GM06990 (cell line): ENCODE measurements at places on chromosomes 13 and 19.

DNA sequence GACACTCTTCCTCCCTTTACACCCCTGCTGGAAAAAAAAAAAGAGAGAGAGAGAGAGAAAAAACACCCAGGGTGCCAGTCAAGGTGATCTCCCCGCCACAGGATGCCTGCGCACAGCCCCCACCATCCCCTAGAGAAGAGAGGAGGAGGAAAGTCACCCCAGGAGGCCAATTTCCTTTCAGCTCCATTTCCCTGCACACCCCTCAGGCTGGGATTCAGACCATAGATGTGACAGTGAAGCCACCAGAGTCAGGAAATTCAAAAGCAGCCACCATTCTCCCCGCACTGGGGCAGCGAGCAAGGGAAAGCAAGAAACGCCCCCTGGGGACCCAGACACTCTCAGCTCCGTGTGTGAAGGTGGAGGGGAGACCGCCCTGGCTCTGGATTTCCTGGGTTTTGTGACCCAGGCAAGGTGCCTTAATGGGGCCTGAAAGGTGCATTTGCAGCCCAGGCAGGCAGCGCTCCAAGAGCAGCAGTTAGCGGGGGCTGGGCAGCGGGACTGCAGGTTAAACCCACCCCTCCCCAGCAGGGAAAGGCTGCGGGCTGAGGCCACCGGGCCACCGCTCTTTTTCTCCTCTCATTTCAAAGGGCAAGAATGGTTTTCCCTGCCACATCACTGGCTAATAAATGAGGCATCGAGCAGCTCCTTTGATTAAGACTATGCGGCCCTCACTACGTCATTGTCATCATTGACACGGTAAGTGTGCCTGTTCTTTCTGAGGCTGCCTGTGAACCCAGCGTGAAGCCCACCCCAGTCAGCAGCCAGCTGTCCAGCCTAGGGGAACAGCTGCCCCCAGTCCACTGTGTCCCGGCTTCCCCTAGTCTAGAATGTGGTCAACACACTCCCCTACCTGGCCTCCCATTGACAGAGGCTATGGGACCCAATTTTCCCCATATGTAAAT, 83.8 kb upstream of the TM9SF2 start:
- DNase-seq, result no peak

DNA sequence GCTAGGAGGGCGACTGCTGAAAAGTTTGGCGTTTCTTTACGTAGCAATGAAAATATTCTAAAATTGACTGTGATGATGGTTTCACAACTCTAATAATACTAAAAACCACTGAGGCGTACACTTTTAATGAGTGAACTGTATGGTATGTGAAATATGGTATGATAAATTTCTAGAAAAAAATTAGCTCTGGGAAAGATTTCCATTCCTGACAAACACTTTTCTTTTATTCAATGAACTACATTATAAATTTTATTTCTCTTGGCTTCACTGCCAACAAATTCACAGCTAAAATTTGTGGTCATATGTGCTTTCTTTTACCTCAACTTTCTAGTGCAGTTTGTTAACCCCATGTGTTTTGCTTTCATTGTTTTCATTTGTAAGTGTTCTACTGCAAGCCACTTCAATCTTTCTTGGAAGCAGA, 11.1 kb downstream of the ZC3H13 start:
- DNase-seq, result peak; percentile 40

- DNase-seq, result peak; percentile 11
Observed at GRCh38 chr19:3684817-3685410, 15.4 kb downstream of the PIP5K1C start.

- no peak for DNase-seq
Observed at GRCh38 chr13:65656740-65657329, 1573.3 kb downstream of the PCDH9 start.

DNA sequence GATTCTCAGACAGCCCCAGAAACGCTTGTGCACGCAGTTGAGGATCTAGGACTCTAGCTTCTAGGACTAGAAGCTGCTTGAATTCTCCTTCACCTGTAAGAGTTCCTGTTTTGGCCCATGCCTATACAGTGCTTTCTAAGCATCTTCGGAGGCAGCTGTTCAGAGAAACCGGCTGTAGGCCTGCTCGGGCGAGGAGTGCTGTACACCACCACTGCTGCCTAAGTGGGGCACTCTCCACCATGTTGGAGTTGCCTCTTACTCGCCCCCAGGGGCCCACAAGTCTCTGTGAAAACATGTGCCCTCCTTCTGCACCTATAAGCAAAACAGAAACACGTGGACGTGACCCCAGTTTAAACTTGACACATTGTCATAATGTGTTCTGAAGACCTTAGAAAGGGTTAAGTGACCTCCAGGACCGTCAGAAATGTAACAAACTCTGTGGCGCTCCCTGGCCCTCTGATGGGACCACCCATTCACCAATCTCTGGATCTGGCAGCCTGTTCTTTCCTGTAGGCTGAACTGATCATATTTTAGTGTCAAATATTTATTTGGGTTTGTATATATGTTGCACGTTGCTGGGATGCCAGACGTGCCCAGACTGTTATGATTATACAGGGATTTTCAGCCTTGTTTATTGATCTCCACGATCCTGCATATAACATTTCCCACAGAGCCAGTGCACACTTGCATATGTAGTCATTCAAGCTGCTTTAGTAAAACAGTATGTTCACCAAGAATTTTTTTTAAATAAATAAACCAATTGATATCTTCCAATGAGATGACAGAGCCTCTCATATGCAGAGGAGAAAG, 60.8 kb downstream of the C13orf42 start:
- no peak for DNase-seq

DNA sequence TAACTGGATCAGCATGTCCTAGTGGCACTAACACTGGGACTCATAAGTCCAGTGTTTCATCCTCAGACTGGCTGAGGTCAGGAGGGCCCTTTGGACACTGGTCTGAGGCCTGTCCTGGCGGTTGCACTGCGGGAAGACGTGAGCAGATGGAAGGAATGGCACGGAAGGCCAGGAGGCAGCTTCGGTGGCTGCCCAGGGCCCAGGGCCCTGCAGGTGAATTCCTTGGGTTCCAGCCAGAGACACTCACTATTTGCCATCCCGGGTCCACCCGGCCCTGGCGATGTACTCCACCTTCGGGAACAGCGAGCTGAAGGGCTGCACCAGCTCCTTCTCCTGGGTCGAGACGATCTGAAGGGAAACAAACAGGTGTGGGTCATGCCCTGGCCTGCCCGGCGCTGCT, 26.3 kb downstream of the DPP9 start:
- no peak for DNase-seq

DNA sequence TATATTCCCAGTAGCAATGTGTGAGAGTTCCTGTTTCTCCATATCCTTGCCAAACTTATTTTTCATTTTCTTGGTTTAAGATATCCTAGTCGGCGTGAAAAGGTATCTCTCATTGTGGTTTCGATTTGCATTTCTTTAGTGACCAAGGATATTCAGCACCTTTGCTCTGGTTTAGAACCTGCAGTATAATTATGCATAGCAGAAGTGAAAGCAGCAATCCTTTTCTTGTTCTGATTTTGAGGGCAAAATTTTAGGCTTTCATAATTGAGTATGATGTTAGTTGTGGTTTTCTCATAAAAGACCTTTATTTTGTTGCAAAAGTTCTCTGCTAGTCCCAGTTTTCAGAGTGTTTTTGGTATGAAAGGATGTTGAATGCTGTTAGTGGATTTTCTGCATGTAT, 491.0 kb downstream of the FGF9 start:
- peak; percentile 77 for DNase-seq

GRCh38 chr19:41323430-41324125, 13.6 kb downstream of the CCDC97 start:
- no peak for DNase-seq

- DNase-seq, result peak; percentile 48
Observed at GRCh38 chr19:45468159-45468651, 409 bp downstream of the FOSB start.

DNA sequence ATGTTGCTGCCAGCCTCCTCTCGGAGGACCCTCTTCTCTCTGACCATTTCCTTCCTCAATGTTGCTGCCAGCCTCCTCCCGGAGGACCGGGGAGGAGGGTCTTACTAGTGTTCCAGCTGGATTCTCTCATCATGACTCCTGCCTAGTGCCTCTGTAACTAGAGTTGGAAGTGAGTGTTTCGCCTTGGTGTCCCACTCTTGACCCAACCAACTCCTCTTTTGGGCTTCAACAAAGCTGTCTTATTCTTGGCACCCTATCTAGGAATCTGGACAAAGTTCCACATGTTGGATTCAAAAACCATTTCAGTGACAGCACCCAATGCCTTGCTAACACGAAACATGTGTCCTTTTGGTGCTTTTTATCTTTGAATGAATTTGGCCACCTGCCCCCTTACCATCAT, 165.4 kb downstream of the GPC5 start:
- DNase-seq, result no peak

GRCh38 chr19:48479686-48480085, 10.5 kb downstream of the CYTH2 start:
- no peak for DNase-seq

- peak; percentile 22 for DNase-seq
Observed at GRCh38 chr19:2047449-2048103, 3.5 kb downstream of the MKNK2 start.

GRCh38 chr19:17931532-17932191, 1.2 kb upstream of the CCDC124 start:
- no peak for DNase-seq

DNA sequence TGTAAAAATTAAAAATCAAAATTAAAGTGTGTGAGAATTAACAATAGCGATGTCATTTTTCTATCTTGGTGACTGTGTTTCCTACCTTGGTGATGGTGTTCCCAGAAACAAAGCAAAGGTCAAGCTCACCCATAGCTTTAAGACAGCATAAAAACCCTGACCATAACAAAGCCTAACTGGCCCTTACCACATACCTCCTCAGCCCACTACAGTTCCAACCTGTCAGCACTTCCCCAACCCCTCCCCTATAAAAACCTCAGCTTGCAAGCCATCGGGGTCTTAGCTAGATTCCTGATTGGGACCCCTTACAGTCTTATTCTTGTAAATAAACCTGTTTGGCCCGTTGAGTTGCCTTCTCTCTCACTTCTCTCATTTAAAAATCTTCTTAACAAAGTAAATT, 484.4 kb upstream of the PCDH20 start:
- no peak for DNase-seq

DNA sequence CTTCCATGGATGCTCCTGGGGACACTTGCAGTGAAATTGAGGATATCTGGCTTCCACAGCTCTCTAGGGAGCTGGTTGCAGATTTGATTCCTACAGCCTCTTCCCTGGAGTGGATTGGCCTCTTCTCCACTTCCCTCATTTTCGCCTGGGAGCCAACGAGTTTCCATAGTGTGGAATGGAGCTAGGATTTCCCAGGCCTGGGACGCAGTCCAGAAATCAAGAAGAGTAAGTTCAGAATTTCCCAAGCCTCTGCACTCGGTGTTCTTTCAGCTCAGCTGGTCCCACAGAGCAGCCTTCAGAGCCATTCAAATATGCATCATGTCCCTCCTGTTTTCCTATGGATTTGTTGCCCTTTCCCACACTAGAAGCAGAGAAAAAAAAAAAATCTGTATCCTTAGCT, 68.2 kb downstream of the RAP2A start:
- DNase-seq, result no peak

GRCh38 chr19:18529782-18530181, 7.9 kb upstream of the ELL start:
- no peak for DNase-seq

DNA sequence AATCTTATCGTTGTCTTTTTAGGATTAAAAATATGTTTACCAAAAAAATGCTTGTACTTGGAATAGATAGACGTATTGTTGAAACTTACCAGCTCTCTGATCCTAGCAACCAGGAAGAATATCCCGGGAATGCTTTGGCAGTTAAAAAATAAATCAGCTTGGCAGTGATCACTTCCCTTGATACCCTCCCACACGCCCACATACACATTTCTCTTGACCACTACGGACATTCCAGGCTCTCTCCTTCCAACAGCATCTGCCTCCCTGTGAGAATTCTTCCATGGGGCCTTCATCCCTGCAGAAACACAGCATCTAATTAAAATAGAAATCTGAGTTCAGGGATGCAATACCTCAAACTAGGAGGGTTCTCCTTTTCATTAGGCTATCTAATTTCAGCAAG, 57.9 kb downstream of the THSD1 start:
- no peak for DNase-seq

GRCh38 chr19:10379880-10380312, 476 bp downstream of the TYK2 start:
- no peak for DNase-seq

GRCh38 chr13:94335761-94336526, 143.5 kb downstream of the DCT start:
- no peak for DNase-seq

DNA sequence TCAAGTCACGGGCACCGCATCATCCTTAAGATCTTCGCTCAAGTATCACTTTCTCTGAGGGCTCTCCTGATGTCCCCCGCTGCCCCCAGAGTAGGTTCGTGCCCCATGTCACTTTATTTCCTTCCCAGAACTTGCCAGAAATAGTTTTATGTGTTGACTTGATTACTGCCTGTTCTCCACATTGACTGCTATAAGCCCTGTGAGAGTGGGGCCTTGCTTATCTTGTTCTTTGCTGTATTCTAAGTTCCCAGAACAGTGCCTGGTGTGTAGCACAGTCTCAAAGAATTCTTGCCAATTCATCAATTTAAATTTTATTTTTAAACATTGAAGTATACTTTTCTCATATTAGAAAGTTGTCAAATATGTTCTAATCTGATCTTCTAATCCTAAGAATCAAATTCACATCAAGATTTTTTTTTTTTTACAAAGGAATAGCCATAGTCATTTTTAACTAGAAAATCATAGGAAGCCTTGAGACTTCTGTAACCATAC, 32.1 kb upstream of the GPR183 start:
- no peak for DNase-seq

DNA sequence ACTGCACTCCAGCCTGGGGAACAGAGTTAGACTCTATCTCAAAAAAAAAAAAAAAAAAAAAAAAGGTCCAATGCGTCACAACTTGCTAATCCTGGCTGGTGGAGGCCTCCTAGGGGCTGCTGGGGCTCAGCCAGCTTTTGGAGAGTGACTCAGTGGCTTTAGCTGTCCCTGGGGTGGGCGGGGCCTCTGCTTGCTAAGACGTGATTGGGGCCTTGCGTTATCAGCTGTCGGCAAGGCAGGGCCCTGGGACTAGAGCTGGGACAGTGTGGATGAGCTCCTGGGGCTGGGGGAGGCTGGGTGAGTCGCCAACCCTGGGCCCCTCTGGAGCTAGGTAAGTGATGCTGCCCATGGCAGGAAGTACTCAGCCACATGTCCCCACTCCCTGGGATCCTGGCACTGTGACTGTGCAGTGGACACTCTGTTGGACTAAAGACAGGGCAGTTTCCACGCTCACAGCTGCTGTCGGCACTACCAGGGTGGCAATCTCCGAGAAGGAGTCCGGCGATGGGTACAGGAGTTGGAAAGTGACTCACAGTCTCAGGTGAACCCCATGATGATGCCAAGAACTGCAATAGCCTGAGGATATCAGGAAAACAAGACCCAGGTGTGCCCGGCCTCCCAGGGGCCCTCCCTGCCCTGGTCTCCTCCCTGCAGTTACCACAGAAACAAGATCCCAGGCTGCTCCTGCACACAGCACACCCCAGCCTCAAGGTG, 32.2 kb downstream of the F2RL3 start:
- no peak for DNase-seq

DNA sequence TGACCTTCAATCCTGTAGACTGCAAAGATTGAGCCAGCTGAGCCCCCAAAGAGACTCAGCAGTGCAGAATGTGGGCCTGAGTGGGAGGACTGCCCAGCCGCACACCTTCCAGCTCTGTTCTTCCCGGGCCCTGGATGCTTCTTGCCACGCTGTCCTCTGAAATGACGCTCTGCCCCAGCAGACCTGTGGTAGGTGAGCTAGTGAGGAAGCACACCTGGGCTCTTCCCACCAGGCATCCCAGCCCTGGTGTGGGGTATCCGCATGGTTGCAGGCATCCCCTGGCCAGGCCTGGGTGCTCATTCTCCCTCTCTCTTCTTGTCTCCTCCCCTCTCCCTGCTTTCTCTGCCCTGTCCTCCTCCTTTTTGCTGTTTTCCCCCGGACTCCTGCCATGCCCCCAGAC, 9.8 kb upstream of the MZF1 start:
- DNase-seq, result no peak
